ENCODE measurements at places on chromosomes 12 and 14.

DNA sequence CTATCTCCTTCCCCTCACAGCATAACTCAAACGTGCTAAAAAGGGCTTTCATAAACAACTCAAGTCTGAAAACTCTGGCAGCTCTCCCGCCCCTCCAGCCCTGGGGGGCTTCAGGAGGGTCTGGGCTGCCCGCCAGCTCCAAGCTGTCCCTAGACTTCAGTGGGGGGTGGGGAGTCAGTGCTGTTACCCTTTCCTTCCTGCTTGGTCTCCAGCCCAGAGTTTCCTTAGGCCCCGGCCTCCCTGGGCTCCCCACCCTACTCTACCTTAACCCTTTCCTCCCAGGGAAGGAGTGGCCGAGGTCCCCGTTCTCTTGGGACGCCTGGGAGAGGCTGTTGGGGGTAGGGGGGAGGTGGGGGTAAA is 530 bp upstream of the NYNRIN start:
- DNase-seq = no peak

DNA sequence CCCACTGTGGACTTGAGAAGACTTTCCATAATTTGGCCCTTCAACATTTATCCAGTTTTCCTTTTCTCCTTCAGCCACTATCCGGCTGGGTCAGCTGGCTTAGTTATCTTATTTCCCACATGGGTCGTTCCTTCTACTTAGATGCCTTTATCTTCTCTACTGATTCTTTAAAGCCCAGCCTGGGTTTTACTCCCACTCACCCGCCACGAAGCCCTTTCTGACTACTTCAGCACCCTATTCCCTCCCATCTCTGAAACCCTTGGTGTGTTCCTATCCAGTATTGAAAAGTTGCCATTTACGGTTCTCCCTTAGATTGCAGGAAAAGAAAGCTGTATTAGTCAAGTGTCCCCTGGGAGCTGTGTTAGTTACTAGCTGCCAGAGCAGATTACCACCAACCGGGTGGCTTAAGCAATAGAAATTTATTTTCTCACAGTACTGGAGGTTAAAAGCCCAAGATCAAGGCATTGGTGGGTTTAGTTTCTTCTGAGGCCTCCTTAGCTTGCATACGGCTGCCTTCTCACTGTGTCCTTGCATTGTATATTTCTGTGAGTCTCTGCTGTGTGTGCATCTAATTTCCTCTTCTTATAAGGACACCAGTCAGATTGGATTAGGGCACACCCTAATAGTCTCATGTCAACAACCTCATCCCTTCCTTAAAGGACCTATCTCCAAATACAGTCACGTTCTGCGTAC is 105.5 kb downstream of the GPATCH2L start:
- peak; percentile 39 for DNase-seq

DNA sequence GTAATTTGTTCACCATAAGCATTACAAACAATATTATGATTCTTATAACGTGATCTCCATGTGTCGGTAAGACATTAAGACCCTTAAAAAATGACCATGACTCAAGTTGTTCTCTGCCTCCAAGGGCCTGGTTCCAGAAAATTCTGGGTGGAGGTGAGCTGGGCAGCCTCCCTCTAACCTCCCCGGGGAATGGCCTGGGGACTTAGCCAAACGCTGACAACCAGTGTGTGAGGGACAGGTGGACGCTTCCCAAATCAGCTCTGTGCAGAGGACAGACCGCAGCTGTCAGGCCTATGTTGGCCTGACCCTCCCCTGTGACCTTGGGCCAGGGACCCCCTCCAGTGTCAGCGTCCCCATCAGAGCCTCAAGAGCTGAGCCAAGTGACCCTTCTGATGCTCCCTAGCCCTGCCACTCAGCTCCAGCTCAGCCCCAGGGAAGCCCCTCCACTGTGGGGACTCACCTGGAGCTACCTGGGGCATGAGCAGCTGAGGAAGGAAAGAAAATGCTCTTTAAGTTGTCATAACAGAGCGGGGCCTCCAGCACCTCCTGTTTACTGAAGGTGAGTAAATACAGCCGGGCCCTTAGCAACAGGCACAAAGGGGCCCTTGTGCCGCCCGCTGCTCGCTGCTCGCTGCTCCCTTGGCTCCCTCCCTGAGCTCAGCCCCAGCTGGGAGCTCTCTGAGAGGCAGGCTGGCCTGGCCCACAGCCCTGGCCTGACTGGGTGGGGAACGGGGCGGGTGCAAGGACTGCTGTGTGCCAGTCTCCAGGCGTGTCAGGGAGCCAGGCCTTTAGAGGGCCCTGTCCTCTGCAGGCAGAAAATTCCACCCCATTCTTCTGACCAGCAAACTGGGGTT is 116.6 kb downstream of the CALM1 start:
- DNase-seq = peak; percentile 89

DNA sequence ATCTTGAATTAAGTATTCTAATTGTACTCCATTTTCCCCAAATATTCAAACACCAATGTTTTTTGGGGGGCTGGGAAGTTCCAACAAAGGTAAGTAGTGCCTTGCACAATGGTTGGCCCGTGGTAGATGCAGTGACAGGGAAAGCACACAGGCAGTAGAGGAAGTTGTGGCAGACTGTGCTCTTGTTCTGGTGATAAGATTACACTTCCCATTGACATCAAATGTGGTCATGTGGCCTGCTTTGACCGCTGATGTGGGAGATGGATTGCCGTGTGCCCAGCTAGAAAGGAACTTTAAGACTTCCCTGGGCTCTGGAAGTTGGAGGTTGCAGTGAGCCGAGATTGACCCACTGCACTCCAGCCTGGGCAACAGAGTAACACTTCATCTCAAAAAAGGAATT is 223.8 kb downstream of the VRK1 start:
- DNase-seq = no peak

DNA sequence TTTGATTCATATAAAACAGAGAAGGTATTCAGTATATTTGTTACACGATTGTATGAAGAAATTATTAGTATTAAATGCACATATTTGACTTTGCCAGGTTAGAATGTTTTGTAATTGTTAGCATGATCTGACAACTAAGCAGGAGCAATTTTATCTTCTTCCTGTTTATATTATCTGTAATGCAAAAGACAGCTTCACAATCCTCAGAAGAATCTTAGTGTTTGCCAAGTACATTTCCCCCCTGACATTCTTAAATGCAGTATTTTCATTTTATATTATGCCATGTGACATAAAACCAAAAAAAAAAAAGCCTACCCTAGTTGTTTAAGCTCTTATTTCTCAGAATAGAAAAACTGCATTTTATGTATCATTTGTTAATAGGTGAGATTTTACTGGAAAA is 469.4 kb downstream of the FOXG1 start:
- DNase-seq = no peak

DNA sequence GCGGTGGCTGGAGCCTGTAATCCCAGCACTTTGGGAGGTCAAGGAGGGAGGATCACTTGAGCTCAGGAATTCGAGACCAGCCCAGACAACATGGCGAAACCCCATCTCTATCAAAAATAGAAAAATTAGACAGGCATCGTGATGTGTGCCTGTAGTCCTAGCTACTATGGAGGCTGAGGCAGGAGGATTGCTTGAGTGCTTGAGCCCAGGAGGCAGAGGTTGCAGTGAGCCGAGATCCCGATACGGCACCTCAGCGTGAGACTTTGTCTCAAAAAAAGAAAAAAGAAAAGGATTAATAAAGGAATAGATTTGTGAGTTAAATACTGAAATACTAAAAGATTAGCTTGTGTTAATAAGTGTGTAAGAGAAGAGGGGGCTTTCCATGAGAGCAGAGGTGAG is 29.4 kb downstream of the RPGRIP1 start:
- no peak for DNase-seq

DNA sequence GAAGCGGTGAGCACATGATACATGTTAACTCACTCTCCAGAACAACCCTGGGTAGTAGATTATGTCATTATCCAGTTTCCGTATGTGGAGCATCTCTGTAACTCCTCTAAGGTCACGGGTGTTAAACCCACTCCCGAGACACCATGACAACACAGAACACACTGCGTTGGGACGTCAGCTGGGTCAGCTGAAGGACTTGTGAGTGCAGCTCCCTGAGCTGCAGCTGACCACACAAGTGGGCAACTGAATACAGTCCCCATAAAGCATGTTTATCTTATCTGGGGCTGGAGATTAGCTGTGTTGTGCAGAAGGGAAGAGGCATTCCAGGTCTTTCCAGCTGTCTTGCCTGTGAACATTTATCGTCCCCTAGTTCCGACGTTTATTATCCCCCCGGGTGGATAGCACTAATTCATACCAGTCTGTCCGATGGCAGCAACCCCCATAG is 211.5 kb downstream of the CHST11 start:
- DNase-seq = no peak

DNA sequence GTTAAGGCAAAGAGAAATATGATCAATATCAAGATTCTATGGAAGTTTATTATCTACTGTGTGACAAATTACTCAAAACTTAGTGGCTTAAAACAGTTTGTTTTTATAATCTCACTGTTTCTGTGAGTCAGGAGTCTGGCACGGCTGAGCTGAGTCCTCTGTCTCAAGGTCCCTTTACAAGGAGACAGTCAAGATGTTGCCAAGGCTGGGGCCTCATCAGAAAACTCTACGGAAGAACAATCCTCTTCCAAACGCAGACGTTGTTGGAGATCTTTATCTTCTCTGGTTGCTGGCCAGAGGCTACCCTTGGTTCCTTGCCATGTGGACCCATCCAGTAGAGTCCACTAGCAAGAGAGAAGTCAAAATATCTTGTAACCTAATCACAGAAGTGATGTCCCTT is 100.6 kb upstream of the CCND2 start:
- DNase-seq = no peak

GRCh38 chr12:66048835-66049537 is 81.6 kb downstream of the LLPH start:
- DNase-seq = no peak

GRCh38 chr12:109716092-109716479 is 2.5 kb downstream of the FAM222A start:
- no peak for DNase-seq

DNA sequence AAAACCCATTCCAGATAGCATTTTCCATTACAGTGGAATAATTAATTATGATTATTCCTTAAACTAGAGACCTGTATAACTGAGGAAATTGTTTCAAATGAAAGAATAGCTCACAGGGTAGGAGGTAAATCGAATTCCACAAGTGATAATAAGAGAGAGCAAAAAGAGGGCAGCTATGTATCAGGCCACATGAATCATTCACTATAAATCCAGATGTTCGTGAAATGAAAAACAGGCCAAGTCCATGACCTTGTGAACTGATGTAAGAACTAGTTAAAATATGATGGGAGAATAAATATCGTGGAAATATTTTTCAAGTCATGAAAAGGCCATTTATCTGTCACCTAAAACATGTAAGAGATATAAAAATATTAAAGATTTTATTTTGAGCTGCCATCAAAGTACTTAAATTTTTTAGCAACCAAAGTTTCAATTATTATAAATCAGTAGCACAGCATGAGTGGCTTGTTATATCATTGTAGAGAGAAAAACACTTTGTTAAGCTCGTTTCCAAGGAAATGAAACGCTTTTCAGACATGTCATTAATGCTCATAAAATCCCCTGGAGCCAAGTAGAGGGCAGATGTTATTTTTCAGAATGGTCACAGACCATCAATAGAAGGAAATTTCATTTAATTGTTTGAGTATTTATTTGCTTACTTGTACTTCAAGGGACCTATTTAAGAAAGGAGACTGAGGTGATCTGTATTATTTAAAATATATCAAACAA is 120.6 kb upstream of the CDKN3 start:
- DNase-seq = no peak

DNA sequence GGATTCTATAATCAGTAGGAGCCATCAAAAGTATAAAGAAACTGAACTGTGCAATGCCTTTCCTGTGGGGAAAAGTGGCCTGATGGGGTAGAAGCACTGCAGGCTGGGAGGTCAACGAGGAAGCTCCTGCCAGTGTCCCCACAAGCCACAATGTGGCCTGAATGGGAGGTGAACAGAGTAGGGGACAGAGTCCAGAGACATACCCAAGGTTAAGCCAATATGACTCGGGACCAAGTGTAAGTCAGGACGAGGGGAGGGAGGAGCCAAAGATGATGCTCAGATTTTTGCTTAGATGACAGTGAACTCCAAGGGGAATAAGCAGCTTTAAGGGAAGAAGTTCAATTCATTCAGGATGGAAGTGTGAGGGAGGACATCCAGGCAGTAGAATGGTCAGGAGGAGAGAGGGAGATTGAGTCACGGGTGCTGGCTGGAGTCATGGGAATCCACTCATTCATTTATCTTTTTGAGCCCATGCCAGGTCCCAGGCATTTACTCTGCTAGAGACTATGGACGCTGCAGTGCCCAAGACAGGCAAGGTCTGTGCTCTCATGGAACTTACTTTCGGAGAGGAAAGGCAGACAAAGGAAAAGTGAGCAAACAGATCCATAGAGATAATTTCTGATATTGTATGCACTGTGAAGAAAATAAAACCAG is 29.1 kb downstream of the DPF3 start:
- DNase-seq = no peak

DNA sequence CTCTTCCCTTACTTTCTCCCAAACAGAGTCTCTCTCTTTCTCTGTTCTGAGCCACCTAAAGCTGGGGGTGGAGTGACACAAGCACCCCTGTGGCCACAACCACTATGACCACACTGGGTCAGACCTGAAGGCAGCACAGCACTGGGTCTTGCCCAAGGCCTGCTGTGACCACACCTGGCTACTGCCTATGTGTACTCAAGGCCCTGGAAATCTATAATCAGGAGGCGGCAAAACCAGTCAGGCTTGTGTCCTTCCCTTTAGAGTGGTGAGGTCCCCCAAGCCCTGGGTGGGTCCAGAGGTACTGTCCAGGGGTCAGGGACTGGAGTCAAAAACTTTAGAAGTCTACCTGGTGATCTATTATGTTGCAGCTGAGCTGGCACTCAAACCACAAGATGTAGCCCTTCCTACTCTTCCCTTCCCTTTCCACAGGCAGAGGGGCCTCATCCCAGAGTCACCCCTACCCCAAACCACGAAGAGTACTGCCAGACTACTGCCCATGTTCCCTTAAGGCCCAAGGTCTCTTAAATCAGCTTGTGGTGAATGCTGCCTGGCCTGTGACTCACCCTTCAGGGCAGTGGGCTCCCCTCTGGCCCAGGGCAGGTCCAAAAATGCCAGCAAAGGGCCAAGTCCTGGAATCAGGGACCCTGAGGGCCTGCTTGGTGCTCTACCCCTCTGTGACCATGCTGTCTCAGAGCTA is 179.8 kb upstream of the DYRK2 start:
- DNase-seq = no peak

DNA sequence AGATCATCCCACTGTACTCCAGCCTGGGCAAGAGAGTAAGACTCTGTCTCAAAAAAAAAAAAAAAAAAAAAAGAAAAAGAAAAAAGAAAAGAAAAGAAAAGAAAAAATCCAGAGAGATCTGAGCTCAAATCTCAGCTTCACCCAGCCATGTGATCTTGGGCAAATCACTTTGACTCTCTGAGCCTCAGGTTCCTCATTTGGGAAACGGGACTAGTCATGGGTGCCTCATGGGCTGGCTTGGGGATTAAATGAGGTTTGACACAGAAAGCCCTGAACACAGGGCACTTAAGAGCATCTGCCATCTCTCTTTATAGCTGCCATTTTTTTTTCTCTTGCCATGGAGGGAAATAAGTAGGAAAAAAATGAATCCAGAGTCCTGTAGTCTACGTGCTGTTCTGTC is 86.2 kb upstream of the MYL2 start:
- no peak for DNase-seq

- no peak for DNase-seq
Observed at GRCh38 chr12:93676408-93677194, 574 bp upstream of the CRADD start.

- DNase-seq = no peak
Observed at GRCh38 chr12:47312147-47312546, 232.4 kb upstream of the AMIGO2 start.
